ENCODE measurements at places on chromosomes 11 and 22.

DNA sequence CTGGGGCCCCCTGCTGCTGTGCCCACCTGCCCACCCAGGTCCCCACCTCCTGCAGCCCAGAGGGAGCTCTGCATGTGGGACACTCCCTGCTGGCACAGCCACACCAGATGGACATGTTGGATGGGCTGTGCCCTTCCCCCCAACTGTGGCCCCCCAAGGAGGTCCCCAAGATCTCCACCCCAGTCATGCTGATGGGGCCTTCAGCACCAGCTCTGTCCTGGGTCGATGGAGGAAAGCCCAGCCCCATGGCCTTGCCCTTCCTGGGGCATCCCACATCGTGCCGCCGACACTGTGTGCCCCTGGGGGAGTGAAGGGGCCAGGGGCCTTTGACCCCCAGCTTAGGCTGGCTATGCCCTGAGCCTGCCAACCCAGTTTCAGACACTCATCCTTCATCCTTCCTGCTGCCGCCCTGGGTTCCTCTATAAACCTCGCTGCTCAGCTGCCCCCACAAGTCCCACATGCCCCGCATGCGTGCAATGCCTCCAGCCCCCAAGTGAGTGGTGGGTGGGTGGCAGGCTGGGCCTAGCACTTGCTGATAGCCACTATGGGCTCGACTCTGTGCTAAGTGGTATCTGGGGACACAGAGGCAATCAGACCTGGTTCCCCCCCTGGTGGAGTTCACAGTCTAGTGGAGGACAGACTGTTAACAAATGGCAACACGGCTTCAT is 3.9 kb upstream of the DPP3 start:
- DNase-seq, result no peak

DNA sequence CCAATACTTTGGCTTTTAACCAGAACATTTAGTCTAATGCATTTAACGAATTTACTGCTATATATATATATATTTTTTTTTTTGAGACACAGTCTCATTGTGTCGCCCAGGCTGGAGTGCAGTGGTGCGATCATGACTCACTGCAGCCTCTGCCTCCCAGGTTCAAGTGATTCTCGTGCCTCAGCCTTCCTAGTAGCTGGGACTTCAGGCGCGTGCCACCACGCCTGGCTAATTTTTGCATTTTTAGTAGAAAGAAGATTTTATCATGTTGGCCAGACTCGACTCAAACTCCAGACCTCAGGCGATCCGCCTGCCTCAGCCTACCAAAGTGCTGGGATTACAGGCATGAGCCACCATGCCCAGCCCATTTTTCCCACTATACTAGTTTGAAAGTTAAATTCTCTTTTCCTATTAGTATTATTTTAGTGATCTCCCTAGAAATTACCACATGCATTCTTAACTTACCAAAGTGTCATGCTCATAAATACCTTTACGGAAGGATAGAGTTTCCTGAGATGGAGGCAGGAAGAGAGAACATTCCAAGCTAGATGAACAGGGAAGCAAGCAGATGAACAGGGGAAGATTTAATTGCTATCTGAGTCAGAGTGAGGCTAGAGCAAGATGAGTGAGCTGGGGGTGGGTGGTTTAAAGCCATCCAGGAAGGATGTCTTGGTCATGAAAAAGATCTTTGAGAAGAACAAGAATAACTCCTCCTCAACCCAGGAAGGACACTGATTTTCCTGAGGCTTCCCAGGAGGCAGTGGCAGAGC is 4.4 kb upstream of the PGAP2 start:
- no peak for DNase-seq

DNA sequence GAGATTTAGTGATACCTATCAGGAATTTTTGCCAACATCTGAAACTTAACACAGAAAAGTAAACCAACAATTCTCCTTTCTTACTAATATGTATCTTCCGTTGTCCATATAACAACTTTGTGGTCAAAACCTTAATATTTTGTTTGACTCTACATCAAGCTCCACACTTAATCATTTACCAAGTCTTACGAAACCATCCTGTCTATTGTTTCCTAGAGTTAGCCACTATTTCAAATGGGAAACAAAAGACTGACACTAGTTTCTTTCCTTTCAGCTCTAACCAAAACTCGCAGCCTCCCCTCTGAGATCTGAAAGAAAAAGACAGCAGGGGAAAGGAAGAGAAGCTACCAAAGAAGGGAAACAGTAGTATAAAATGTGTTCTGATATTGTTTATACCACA is 26.5 kb upstream of the PRDM10 start:
- DNase-seq, result no peak

- no peak for DNase-seq
Measured at GRCh38 chr11:113488931-113489351, 13.7 kb upstream of the DRD2 start.

GRCh38 chr11:94450048-94450447 is 43.6 kb downstream of the MRE11 start:
- DNase-seq, result no peak
